ENCODE measurements at places on chromosomes 4 and X.

DNA sequence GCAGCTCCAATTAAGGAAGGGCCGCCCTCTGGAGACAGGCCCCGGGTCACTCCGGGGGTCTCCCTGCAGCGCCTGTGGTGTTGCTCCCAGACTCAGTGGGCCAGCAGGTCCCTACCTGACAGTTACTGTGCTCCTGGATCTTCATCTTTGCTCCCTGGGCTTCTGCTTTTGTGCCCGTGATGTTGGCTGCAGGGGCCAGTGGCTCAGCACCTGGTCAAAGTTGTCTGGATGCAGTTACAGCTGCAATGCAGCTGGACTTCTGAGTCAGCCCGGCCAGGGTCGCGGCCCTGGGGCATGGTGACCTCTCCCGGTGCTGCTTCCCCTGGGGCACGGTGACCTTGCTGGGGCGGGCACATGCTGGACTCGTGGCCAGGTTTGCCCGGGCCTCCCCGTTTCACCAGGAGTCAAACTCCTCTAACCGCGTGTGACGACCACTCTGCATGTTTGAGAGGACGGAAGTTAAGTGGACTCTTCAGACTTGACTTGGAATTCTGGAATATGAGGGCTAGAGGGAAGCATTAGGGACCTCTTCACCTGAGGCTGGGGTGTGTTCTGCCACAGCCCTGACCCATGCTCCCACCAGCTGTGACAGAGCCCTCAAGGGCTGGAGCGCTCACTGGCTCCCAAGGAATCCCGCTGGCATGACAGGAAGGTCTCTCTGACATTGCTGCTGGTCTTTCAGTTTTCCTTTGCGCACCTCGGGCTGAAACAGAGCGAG is 3.7 kb downstream of the CTAG2 start:
- DNase-seq = no peak

DNA sequence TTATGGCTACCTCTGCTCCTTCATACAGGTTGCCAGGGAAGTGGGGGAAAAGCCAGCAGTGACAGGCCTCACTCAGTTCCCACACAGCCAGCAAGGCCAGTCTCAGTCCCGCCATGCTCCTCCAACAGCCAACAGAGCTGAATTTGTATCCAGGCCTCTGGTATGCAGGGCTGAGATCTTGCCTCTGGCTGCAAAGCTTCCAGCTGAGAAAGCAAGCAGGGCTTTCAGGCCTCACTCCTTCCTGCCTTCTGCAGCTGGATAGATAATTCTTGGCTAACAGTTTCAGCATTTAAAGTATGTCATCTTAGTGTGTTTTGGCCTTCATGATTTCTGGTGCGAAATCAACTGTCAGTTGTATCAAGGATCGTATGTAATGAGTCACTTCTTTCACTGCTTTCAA is 103.6 kb downstream of the GNL3L start:
- no peak for DNase-seq

DNA sequence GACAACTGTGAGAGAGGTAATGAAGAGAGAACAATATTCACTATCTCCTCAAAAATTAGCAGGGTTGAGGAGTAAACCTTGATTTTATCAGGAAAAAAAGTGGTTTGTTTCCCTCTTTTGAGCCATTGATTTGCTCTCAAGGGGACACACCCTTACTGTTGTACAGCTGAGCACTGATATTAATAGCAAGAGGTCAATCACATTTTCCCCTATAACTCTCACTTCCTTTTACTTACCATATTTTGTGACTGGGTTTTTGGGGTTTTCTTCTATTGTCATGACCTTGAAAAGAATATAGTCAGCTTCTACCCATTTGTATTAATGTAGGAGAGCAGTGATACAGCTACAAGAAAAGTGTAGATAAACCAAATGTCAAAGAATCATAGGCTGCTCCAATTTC is 70.2 kb upstream of the LONRF3 start:
- DNase-seq = no peak

- DNase-seq = peak; percentile 50
Observed at GRCh38 chr4:137819964-137820383, 287.7 kb upstream of the PCDH18 start.

- no peak for DNase-seq
Observed at GRCh38 chr4:18180892-18181291, 159.3 kb upstream of the LCORL start.

DNA sequence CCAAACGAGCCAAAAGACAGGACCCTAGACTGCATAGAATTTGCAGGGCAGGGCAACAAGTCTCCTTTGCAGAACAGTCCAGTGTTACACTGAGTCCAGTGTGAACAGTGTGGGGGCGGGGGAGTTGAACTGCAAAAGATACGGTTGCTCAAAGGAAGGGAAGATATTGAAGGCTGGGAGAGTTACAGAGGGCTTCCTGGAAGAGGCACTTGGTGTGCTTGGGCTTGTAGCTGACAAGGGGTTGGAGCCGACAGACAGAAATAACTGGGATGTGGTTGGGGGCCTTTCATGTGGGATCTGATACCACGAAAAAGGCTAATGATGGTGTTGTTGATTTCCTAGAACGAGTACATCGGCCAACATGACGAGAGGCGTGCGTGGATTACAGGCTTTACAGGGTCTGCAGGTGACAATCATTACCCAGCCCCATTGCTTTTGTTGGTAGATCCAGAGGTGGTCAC is 6.1 kb downstream of the XPNPEP2 start:
- no peak for DNase-seq

DNA sequence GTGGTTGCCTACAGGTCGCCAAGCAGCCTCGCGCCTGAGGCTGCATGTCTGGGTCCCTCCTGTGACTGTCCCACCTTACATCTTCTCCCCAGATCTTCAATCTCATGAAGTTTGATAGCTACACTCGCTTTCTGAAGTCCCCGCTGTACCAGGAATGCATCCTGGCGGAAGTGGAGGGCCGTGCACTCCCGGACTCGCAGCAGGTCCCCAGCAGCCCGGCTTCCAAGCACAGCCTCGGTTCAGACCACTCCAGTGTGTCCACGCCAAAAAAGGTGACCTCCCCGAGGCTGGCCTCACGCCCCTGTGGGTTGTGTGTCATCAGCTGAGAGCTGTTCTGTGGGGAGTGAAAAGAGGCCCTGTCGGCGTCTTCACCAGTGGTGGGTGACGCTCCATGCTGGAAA is 24.9 kb upstream of the HGFAC start:
- DNase-seq = peak; percentile 3

DNA sequence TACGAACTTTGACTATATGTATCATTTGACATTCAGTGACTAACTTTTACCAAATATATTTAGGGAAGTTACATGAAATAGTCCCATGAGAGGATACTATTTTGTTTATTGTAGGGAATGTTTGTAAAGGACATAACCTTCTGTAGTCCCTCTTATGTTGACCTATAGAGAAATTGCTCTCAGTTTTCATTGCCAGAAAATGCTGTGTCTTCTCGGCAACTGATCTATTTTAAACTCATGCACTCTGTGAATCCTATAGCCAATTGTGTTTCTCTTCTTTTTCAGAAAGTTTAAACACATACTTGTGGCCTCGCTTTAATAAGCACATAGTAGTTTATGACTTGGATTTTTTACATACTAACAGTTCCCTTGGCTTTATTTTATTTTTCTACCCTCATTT is 38.2 kb downstream of the DMP1 start:
- no peak for DNase-seq

- no peak for DNase-seq
Observed at GRCh38 chrX:74133156-74133796, 170.7 kb upstream of the ZCCHC13 start.

DNA sequence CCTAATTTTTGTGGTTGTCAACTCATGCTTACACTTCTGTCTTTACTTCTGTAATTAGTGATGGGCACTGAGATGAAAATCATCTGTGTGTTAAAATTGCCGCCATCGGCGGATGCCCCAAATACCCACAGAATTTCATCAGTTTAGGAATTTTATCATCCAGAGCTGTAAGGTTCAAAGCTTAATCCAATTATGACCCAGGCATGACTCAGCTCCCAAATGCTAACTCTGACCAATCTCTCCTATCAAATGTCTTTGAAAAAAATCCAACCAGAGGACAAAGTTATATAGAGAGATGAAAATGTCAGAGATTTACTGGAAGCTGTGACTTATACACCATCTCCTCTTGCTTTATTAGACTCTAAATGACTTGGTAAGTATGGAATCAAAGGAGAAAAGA is 1048.7 kb upstream of the PRKX start:
- no peak for DNase-seq

DNA sequence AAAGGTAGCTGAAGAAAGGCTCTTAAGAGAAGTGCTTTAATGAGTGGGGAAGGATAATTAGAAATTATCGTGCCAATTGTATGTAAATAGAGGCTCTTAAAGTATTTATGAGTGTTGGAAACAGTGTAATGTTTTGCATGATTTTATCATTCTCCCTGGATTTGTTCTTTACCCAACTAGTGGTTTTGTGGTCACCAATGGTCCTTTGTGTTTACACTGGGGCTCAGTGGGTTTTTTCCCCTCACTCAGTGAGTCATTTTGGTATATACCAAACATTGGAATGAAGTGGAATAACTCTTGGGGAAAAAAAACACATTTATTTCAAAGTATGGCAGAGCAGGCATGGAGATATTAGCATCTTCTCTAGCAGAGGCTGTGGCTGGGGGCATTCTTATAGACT is 20.8 kb upstream of the LGI2 start:
- no peak for DNase-seq
